ENCODE measurements at places on chromosomes 6 and 20.

DNA sequence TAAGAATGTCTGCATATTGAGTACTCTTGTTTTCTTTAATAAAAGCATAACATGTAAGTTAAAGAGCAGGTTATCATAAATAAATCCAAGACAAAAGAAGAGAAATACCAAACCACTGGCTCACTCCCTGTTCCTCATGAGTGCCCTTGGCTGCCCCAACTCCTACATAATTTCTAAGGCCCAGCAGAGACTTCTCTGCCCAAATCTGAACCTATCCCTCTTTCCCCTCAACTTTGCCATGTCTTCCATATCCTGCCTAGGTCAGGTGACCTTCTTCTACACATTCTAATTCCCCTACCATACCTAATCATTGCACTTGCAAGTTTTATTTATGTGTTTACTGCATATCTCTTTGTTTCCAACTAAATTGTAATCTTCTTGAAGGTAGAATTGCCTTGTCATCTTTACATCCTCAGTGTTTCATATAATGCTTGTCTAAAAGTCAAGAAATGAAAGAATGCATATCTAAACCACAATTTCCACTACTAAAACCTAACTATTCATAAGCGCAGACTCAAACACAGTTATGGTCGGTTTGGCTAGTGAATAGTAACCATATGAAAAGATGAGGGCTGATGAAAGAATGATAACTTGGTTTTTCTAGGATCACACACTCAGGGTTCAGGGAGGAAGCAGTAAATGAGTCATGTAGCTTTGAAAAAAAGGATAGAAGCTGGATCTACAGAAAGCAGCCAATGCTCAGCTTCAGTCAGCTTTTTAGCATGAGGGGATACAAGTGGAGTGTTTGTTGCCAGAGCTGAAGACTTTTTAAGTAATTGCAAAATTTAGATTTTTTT lies 53.3 kb upstream of the EYA4 start:
- no peak for DNase-seq

- no peak for DNase-seq
These were observed 73.8 kb upstream of the ECI2 start for GRCh38 chr6:4209196-4209595.

GRCh38 chr6:149419696-149420404 lies 19.8 kb downstream of the SUMO4 start:
- no peak for DNase-seq

- DNase-seq = no peak
These were observed 804 bp downstream of the C6orf141 start for GRCh38 chr6:49551078-49551865.

- DNase-seq = no peak
These were observed 274.5 kb upstream of the RNF24 start for GRCh38 chr20:4289875-4290274.

DNA sequence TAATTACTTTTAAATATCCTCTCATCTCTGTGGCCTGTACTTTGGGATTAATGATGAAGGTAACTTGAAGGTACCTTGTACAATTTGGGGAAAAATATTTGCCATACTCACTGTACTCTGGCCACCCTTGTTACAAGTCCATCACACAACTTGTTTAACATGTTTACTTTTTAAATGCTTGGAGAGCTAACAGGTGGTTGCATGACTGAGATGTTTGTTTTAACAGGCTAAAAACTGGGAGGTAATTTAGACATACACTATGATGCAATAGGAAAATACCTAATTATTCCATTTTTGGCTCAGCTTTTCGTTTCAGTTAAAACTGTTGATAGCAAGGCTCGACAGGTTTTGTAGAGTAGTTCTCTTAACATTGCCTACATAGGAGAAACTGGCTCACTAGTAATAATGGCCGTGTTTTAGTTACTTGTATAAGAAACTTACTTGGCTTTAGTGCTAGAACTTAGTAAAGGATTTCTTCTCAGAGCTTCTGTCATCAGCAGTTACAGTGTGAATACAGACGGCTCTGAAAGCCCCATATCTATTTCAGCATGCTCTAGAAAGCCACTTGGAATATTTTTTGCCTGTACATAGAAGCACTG lies 489.8 kb upstream of the SOX4 start:
- DNase-seq = no peak

DNA sequence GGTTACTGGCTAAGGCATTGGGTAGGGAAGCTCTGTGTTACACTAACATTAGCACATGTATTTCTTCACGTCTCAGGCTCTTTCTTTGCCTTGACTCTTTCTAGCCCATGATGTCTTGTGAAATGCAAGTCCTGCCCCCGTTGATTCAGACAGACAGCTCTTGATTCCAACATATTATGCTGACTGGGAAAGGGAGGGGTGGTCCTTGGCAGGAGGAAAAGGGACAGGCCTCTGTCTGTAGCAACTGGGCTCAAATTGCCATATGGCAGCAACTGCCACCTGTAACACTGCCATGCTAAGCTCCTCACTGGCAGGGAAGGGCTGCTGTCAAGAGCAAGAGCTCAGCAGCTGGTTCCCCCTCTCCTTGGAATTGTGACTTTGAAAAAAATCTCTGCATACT lies 5.7 kb upstream of the KCNK15 start:
- no peak for DNase-seq

- DNase-seq = no peak
These were observed 17.6 kb upstream of the TM9SF4 start for GRCh38 chr20:32091888-32092346.

Measured in cortex of kidney (tissue), 1 donor.